ENCODE measurements at places on chromosomes 11 and 22. TPM values are rescaled to one million over a fixed set of nuclear protein-coding genes. Genes with fewer than 3 reads are reported as not detected.
A peak's percentile ranks its signal among the peaks of the same experiment; 100 is the strongest.

- peak; percentile 51 for DNase-seq
Measured at GRCh38 chr11:128624269-128625175, 37.2 kb upstream of the ETS1 start.

DNA sequence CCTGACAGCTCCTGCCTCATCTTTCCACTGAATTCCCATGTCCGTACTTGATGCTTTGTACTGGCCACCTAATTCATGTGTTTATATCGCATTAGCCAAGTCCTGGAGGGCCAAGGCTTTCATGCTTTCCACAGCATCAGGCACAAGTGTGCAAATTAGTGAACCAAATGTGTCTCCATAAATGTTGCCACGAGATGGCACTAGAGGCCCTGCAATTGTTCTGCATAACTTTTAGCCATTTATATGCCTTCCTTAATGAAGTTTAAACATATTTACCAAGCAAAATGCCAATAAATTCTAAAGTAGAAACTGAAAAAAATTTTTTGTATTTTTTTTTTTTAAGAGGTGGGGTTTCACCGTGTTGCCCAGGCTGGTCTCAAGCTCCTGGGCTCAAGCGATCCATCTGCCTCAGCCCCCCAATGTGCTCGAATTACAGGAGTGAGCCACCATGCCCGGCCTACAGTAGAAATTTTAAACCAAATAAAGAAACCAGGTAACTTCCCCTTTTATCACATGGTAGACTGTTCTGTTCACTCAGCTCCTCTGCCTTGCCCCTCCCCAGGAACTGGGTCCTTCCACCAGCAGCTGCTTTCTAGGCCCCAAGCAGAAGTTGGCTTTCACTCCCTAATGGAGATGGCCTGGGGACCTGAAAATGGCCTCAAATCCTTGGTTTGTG lies 20.8 kb upstream of the IL18BP start:
- DNase-seq, result peak; percentile 52

DNA sequence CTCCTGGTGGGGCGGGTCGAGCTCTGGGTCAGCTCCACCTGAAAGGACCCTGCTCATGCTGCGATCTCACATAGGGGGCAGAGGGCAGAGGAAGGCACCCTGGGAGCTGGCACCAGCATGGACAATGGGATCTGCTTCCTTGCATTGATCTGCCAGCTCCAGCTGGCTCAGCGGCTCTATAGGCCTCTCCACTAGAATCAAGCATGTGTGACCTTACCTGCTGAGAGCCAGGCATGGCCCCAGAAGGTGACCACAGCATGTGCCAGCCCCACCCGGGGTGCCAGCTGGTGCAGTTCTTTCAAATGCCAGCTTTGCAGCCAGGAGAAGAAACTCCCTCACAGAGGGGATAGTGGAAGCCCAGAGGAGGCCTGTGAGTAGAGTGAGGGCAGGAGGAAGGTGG lies 22.0 kb upstream of the KLHL35 start:
- no peak for DNase-seq

GRCh38 chr22:21760640-21761039 lies 25.0 kb upstream of the YPEL1 start:
- DNase-seq, result no peak

GRCh38 chr11:17978553-17979287 lies 34.1 kb downstream of the SERGEF start:
- peak; percentile 11 for DNase-seq

DNA sequence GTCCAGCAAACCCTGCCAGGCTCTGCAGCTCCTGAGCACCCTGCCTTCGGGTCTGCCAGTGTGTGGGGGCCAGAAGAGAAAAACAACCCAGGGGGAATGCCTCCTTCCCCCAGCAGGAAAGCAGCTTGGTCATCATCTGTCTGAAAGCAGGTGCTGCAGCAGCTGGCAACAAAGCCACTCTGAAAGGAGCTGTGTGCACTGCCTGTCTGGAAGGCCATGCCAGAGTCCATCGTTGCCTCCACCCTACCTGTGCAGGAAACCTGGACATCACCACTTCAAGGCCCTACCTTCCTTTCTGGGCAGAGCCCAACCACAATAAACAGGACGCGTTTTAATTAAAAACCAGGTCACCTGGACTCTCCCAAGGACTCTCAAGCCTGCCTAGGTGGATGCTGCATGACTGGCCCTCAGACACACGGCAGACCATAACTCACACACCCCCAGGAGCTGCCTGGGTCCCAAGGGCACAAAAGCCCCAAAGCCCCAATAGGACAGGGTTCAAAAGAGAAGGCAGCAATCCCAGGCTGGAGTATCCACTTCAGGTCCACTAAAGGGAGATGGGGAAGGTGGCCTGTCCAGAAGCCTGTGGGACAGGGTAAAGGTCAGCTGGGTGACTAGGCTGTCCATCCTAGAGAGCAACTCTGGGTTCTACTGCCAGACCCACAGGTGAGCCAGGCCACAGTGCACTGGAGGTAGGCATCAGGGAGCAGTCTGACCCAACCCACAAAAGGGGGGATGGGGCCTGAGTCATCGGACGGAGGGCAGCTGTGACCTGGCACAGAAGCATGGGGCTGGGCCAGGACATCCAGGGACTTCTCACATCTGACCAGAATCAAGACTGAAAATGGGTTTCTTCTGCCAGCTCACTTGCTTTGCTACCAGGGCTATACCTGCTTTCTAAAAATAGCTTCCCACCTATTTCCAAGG lies 6.1 kb downstream of the GNB1L start:
- DNase-seq, result no peak

DNA sequence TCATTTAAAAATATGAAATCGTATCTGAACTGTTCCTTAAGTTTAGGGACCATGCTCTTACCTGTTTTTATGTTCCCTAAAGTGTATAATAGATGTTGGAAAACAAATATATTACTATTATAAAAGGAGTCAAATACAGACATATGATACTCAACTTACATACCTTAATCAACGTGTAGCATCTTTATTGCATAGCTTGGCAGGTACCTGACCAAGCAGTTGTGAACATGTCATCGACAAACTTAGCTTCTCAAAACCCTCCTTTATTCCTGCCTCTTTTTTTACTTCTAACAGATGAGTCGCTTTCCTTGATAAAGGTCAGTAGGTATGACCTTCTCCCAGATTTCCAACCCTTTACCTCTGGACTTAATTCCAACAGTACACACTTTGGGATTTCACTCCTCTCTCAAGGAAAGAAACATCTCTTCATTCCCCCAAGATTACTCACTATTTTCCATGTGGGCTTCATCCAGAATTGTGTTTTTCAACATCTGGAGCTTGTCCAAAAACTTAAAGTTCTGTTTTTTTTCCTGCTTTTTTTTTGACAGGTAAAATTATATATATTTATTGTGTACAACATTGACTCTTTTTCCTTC lies 11.9 kb downstream of the HIPK3 start:
- no peak for DNase-seq

- DNase-seq, result no peak
Measured at GRCh38 chr11:815675-816432, 2.9 kb upstream of the PNPLA2 start.

GRCh38 chr11:93704237-93704636 lies 37.1 kb downstream of the TAF1D start:
- no peak for DNase-seq

DNA sequence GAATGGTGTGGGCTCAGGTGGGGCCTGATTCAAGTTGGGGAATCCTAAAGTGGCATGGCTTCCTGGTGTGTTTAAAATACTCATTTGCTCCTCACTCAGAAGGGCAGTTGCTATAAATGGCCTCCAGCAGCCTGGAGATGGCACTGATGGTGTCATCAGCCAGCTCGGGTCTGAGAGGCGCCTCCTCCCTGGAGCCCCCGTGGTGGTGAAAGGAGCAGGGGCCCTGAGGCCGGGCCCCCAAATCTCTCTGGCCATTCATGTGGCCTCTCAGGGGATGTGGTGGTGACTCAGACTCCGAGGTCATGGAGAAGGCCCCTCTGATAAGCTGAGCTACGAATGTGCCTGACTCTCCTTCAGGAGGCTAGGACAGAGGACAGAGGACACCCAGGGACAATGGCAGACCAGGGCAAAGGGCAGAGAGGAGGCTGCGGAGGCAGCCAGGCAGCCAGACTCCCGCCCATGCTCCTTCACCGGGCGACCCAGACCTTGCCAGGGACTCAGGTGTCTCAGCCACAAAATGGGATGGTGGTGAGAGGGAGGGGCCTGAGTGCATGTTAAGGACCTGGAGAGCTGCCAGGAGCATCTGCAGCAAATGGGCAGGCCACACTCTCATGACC lies 129.2 kb downstream of the CTTN start:
- DNase-seq, result no peak

- no peak for DNase-seq
Measured at GRCh38 chr22:19143967-19144400, 467 bp downstream of the ESS2 start.

DNA sequence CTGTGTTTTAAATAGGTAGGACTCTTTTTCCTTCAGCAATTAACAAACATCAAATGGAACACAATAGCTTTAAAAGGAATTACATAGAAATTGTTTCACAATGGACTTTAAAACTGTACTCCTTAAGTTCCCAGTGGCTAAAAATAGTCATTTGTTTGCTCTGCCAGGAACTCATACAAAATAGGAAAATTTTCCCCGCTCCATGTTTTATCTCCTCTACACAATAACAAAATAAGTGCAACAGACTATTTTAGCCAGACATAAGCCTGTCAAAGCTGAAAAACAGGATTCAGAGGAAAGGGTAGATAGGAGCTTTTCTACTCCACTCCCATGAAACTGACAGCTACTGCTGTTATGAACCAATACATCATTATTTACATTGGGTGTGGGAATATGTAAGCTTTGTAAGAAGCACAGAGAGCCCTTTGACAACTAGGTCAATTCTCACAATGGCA lies 90.1 kb downstream of the STK33 start:
- DNase-seq, result no peak

DNA sequence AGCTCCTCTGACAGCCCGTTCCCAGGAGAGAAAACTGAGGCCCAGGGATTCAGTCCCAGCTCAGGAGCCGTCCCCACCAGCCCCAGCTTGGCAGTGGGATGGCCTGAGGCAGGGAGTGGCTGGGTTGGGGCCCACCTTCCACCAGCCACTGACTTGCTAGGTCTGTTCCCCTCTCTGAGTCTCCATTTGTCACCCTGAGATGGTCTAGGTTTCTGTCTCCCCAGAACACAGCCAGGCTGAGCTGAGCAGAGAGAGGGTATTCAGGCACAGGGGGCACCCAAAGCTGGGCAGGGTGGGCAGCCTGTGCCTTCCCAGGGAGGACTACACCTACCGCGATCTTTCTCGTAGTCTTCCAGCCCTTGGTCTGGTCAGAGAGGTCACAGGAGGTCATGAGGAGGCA lies 95.7 kb downstream of the PDE2A start:
- no peak for DNase-seq

DNA sequence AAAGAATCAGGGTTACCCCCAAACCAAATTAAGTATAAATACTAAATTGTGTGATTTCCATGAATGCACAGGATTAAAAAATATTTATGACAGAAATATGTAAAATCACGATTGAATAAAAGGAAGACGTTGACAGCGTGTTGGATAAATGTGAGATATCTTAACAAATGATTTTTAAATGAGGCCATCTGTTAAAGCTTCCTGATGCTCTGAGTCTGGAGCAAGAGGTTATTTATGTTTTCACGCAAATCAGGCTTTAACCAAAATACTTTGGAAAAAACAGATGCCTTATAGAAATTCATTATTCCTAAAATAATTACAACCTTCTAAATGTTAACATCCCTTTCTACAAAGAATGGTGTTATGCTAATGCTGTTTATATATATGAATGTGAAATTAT lies 123.3 kb downstream of the PAX6 start:
- no peak for DNase-seq

GRCh38 chr11:69943066-69943465 lies 123.8 kb upstream of the FGF3 start:
- no peak for DNase-seq

- peak; percentile 96 for DNase-seq
Measured at GRCh38 chr11:3000032-3000961, 8.2 kb upstream of the NAP1L4 start.

DNA sequence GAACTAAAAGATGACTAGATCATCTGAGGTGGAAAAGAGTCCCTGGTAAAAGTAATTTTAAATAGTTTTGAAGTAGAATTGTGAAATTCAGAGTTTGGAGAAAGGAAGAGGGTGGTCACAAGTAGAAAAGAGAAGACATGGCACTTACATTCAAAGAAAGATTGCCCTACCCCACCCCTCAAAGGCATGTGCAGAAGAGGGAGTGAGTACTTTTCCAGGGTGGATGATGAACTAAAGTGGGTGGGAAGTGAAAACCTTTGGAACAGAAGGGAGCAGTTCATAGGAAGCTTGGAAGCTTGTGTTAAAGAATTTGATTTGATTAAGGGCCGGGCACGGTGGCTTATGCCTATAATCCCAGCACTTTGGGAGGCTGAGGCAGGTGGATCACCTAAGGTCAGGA lies 23.6 kb downstream of the SREBF2 start:
- no peak for DNase-seq

DNA sequence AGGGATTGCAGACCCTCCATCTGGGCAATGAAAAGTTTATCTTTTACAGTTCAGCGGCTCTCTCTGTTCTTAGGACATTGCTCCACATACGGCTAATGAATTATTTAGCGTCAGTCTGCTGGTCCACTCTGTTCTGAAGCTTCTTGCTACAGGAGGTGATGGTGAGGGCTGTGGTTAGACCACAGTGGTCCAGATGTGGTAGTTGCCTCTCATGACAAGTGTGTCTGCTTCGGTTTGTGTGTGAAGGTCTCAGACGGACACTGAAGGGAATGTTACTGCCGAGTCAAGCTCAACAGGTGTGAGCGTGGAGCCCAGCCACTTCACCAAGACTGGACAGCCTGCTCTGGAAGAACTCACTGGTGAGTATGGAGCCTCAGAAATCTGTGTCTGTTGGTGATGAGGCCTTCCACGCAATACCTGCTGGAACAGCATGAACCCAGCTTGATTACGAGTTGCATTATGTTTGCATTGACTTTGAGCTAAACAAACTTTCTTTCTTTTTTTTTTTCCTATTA lies 220.8 kb downstream of the DBX1 start:
- DNase-seq, result no peak

DNA sequence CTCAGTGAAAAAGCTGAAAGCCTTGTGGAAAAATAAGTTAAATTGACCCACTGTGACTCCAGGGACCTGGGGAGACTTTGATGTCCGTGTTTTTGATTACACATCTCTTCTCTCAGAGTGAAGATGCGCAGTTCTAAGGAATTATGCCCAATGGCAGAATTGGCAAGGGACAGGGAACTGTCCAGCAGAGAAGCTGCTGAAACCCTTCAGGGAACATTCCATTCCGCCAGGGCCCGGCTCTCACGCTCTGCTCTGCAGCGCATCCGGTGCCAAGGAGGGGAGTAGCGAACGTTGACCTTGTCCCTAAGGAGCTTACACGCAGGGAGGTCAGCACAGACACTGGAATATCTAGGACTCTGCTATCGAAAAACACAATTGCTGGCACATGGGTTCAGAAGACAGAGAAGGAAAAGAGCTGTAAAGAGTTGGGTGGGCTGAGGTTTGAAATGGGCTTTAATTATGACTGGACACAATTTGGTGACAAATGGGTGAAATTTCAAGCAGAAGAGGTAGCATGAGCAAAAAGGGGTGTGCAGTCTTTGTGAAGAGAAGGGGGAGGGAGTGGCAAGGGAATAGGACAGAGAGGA lies 64.5 kb upstream of the B3GAT1 start:
- no peak for DNase-seq

Gene AGBL2
- total RNA-seq, result 3.6 TPM

Gene TAGLN
- total RNA-seq, result 2,440 TPM

Gene FTH1
- total RNA-seq, result 1,560 TPM

Gene CHST1
- total RNA-seq, result 0.32 TPM

Gene INPPL1
- 142 TPM for total RNA-seq

Gene MOGAT2
- 4.1 TPM for total RNA-seq

Gene MS4A2
- not detected for total RNA-seq

Gene BATF2
- 1.5 TPM for total RNA-seq

Gene SCGB1D2
- not detected for total RNA-seq
